ENCODE measurements at places on chromosomes 2 and 18.

DNA sequence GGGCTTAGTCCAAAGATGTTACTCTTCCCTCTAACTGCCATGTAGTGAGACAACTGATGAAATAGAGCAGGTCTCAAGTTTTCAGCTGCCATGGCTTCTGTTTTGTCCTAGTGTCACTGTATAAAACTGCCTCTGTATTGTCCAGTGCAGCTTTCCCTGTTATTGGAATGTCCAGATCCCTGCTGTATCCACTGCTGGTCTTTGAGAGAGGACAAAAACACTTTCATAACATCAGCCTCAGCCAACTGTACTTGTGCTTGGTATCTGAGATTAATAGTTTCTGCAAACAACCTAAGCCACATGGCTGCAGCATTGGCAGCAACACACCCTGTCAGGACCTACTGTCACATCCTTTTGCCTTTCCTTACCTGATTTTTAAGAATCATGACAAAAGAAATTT is 480.2 kb downstream of the LPIN1 start:
- no peak for DNase-seq

- no peak for DNase-seq
Measured at GRCh38 chr2:69188182-69188900, 175.4 kb downstream of the ANTXR1 start.

- no peak for DNase-seq
Measured at GRCh38 chr18:11649839-11650238, 39.2 kb upstream of the GNAL start.

DNA sequence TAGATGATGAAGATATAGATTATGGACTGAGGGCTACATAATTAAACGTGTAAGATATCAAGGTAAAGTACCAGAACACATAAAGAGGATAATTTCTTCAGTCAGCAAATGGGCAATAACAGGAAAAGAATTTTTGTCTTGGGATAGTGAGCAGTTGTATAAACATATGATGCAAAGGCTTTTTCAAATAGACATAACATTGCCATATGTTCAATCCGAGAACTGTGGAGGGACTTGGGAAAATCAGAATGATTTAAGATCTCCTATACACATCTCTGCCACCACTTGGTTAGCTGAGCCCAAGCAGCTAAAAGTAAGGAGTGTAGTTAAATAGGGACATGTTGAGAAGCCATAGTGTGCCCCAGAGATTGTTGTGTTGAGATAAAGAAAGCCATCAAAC is 287.6 kb upstream of the ZNF521 start:
- no peak for DNase-seq

DNA sequence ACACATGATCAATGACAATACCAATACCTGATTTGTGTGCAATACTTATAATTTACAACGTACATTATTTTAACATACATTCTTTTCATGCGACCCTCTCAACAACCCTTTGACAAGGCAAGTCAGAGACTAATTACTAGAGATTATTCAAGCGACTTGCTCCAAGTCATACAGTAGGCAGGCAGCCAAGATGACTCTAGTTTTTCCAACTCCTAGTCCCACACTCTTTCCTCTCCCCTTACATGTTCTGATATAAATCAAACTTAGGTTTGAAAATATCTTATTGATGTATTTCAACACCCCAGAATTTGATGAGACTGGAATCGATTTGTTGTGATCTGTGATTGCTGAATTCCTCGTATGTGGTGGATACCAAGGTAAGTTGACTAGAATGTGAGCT is 8.0 kb upstream of the CYP27C1 start:
- DNase-seq = no peak

- DNase-seq = no peak
Measured at GRCh38 chr2:8455236-8456150, 226.4 kb upstream of the ID2 start.

DNA sequence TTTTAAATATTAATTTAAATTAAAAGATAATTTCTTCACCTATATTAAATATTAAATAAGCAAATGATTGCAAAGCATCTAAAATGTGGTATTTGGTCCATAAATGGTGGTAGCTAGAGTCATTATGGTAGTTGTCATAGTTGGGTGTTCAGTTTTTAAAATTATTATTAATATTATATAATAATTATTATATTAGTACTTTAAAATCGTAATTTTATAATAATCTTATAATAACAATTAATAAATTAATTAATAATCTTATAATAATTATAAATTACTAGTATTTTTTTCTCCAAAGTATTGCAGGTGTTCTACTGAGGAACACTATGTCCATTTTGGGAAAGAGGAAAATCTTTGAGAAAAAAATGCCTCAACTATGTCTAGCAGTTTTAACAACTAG is 835.5 kb upstream of the GCFC2 start:
- DNase-seq = no peak

- peak; percentile 84 for DNase-seq
Measured at GRCh38 chr18:69948919-69949537, 1.4 kb upstream of the CD226 start.

- no peak for DNase-seq
Measured at GRCh38 chr2:166104084-166104483, 23.7 kb downstream of the SCN1A start.

DNA sequence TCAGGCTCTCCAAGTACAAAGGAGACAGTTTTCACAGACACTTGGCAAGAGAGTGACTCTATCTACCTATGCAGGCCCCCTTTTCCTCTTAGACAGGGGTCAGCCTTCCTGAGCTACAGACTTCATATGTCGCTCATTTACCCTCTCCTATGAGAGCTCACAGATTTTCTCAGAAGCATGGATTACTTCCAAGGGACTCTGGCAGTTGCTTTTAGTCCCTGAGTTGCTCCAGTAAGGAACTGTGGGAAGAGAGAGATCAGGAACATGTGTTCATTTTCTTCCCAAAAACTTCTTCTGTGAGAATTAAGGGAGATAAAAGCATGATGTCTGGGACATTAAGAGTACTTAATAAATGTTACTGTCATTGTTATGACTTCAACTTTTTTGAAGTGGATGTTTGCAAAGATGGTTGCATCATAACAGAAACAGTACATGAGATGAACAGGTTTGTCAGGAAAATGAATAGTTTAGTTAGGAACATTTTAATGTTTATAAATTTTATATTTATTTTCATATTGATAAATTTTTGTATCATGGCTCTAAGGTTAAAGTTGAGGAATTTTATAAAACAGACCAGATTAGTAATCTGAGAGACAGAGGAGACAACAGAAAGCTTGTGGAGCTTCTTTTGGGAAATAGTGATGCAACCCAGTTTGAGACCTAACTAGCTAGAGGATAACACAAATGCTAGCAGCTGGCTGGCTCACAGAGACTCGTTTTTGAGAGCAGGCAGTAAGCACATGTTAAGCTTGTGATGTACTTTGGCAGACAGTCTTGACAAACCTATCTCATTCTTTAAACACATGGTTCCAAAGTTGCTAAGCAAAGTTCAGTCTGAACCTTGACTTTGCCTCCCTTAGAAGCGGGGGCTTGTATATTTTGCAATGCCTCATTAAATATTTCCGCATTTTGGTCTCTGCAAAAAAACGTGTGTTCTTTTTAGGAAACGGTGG is 21.7 kb upstream of the UGP2 start:
- DNase-seq = peak; percentile 29

- DNase-seq = no peak
Measured at GRCh38 chr2:29766191-29766590, 155.2 kb downstream of the ALK start.

DNA sequence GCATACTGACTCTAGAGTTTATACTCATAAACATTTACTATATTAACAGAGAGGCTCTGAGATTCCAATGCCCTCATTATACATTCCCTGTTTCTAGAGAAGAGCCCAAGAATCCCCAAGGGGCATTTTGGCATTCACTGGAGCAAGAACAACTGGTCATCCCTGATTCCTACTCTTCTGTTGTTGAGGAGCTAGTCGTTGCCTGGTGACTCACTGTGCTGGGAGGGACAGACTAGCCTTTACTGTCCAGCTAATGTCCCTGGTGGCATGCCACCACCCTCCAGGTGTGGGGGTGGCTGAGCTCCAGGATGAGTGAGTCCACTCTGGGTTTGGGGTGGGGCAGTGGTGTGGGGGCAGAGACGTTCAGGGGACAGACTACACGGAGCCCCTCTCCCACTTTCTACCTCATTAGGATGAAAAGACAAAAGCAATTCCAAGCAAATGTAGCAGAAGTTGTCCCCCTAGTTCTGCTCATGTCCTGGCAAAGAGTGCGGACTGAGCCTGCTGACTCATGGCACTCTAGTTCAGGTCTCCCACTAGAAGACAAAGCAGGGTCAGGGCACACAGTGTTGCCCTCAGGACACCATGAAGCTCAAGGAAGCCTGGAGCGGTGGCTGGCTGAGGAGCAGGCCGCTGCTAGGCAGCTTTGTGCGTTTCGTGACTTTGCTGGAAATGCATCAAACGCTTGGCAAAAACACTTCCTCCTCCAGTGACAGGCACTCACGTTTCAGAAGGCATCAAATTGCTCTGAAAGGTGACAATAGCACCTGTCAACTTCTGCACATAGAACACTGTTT is 49.4 kb downstream of the RHOB start:
- DNase-seq = no peak

GRCh38 chr2:217830061-217830460 is 172.7 kb downstream of the TNS1 start:
- DNase-seq = no peak

DNA sequence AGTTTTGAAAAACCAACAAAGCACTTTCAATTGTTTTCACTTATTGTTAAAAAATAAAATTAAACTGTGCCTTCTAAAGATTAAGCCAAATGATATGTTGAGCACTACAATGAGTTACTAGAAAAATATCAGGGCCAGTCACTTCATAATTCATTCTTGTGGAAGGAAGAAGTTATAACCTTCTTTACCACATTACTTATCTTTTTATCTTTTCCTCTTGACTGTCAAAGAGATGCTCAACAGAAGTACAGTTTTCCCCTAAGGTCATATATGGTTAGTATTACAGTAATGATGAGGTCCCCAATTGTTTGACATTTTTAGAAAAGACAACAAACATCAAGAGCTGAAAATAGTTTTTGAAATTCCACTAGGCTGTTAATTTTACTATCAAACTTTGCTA is 9.4 kb downstream of the PELI1 start:
- no peak for DNase-seq

DNA sequence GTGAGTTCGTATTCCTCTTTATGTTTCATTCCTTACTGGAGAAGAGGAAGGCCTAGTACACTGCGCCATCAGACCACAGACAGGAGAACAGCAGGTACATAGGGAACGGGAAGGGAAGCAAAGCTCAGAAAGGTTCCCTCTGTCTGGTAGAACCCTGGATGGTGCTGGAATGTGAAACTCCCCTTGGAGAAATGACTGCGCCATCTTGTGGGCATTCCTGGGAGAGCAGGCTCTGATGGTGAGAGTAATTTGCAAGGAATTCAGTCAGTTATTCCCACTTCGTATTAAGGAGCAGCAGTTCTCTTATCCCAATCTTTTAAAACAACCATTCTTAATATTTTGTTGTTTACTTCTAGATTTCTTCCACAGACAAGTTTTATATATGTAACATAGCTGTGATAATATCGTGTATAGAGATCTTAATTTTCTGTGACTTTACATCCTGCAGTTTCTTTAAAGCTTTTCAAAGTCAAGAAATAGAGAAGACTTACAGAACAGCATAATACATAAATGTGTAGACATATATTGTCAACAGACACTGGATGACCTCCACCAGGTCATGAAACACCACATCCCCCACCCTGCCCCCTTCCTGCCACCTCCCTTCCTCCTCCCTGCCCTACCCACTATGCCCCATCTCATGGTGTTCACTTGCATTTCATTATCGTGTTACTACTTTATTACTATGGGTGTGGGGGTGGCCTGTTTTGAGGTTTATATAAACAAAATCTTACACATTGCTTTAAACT is 83.9 kb downstream of the ARHGEF4 start:
- peak; percentile 84 for DNase-seq

DNA sequence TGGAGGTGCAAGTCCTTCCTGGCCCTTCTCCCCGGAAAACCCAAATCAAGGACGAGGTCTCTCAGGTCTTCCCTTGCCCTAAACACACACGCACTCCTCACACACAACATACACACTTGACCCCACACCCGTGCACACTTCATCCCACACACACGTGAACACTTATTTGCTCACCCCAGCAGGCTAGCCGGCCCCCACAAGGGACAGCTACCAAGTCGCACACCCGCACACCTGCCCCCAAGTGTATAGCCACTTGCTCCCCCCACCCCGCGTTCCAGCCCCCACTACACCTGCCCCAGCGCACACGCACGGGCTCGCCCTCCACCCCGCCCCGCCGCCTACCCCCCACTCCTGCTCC is 359 bp downstream of the TGFBRAP1 start:
- DNase-seq = no peak

DNA sequence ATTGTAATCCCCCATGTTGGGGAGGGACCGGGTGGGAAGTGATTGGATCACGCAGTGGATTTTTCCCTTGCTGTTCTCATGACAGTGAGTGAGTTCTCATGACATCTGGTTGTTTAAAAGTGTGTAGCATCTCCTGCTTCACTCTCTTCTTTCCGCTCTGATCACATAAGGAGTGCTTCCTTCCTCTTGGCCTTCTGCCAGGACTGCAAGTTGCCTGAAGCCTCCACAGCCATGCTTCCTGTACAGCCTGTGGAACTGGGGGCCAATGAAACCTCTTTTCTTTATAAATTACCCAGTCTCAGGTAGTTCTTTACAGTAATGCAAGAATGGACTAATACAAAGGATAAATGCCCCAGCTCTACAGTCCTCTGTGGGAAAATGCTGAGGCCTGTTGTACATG is 437.5 kb upstream of the NXPH2 start:
- no peak for DNase-seq

DNA sequence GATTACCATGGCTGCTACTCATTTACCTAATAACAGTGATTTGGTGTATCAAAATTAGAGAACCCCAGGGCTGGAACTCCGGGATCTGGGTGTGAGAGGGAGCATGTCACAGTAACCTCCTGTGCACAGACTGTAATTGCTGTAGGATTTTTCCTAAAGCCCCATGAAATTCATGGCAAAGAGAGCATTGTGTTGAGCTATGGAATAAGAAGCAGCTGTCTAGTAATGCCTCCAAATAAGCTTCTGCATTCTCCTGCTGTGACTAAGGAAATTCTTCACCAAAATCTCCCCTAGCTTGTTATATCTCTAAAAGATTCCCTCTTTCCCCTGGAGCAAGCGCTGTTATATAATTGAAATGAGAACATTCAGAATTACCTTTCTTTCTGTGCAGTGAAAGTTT is 158.1 kb upstream of the SPATS2L start:
- DNase-seq = no peak

DNA sequence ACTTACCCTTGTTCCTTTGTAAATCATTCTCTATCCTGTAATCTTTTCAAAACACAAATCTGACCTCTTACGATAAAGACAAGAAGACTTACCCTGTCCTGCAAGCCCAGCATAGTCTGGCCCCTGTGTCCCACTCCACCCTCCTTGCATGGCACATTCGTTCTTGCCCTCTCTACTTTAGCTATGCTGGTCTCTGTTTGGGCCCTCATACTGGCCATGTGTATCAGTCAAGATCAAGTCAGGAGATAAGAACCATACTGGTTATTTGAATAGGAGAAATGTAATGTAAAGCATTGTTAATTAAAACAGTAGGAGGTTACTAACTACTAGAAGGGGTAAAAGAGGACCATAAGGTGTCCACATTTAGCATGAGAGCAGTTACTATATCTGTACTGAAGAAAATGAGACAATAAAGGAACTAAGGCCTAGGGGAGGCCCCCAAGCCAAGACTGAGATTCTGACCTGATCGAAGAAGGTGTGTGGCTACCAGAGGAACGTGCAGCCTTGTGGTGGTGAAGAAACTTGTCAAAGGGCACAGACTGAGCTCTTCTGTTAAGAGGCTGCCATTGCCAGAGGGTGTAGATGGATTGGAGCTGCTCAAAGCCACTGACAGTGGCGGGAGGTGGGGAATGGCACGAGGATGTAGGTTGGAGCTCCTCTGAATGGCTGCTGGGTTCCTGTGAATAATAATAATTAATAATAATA is 80.8 kb downstream of the KCTD18 start:
- DNase-seq = no peak

Measured in inflammatory macrophage treated with lipopolysaccharide for 1 hour (primary cell).